CD4-positive, alpha-beta T cell treated with Interleukin-21 for 1 hour (primary cell): ENCODE measurements at places on chromosomes 11 and 22.

DNA sequence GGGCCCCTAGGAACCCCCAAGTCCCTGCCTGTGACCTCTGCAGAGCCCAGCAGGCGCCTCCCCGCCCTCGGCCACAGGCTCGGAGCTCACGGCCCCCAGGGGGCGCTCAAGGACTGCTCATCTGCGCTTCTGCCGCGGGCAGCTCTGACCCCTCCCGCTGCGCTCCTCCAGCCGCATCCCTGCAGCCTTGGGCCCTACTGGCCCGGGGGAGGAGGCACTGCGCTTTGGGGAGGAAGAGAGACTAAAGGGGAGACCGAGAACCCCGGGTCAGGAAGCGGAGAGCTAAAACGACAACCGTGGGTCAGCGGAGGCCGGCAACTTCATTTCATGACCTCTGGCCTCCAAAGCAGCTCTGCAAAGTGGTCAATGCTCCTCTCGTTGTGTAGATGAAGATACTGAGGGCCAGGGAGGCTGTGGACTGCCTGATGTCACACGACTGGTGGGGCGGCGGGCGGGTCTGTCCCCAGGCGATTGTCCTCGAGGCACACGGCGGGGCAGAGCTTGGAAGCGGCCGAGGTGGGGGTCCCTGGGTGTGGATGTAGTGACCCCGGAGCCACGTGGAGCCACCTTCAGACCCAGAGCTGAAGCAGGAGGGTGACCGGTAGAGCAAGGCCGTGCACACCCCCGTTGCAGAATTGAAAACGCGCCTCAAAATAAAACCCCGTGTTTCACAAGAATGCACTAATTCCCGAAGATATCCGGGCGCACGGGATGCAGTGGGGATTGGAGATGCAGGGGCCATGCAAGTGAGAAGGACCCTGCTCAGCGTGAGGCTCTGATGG lies 2.7 kb upstream of the KRTAP5-6 start:
- peak; percentile 78 for DNase-seq

DNA sequence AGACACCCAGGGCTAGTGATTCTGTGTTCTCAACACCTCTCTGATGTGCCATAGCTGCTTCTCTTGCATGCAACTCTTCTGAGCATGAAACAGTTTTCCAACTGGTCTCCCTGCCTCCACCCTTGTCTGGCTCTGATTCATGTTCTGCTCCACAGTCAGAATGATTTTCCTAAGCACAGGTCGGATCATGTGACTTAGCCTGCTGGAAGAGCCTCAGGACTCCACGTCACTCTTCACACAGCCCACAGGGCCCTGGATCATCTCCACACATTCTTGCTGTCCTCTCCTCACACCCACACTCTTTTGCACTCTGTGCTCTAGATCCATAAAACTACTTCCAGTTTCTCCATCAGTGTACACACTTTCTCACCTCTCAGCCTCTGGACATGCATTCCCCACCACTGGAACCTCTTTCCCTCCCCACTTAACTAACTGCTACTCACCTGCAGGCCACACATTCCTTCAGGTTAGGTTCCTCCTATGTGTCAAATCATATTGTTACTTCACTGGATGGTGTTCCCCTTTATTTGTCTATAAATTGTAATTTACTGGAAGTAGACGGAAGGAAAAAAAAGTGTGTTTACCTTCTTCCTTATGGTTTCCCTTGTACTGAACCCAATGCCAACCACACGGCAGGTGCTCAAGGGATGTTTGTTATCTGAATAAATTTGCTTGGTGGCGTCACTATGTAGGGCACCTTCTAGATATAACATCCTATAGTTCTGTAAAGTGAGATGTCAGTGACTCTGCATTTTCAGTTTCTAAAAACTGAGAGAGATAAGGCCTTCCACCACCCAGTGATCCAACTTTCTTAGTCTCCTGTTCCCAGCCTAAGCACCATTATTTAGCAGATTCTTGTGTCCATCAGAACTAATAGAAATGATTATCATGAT lies 133.7 kb downstream of the ETS1 start:
- no peak for DNase-seq

GRCh38 chr22:32511776-32512175 lies 37.2 kb downstream of the FBXO7 start:
- DNase-seq, result no peak

DNA sequence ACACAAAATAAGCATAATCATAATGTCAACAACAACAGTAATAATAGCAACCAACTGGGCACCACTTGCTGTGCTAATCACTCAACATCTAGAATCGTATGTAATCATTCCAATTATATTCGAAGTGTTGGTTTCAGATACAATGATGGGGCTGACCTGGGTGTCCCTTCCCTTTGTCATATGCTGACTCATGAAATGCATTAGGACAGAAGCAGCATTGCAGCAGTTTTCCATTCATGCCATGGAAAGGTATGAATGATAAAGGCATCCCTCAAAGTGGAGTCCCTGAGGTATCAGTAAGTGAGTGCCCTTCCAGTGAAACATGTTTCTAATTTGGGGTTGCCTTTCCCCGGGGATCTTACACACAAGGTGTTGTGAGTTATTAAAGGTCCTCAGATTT lies 46.3 kb upstream of the ANO3 start:
- no peak for DNase-seq

- DNase-seq, result no peak
Measured at GRCh38 chr22:22893891-22894739, 6.5 kb downstream of the IGLL5 start.

GRCh38 chr22:28112190-28112544 lies 193.1 kb upstream of the PITPNB start:
- no peak for DNase-seq

GRCh38 chr11:116736763-116737162 lies 36.0 kb downstream of the BUD13 start:
- no peak for DNase-seq

- DNase-seq, result no peak
Measured at GRCh38 chr11:33907421-33907820, 15.5 kb upstream of the LMO2 start.

- DNase-seq, result no peak
Measured at GRCh38 chr11:80503990-80504389, 1063.2 kb upstream of the TENM4 start.

- DNase-seq, result no peak
Measured at GRCh38 chr22:35966314-35967045, 62.1 kb downstream of the RBFOX2 start.

DNA sequence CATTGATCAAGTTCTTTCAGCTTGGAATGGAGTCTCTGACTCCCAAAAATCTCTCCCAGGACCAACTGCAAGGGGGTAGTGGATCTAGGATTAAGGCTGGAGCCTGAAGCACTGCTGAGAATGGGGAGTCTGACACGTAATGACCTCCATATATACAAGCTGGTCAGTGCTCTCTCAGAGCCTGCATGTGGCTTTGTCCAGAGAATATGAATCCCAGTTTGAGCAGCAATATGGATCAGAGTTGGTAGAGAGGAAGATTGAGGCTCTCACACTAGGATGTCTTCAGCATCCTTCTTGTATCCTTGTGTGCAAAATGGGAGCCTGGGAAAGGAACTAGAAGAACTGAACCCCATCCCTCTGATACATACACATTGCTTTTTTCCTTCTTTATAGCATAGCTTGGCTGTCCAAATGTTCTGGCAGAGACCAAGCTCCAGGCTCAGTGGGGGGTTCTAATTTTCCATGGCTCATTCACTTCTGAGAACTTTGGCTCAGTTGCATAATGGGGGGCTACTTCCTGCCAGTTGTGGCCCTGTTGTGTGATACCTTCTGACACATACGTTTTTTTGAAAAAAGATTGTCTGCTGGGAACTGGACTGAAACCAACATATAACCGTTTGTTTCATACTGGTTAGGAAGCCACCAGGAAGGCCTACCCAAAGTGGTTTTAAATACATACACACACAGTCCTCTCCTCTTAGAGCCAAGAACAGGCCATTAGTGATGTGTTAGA lies 138.2 kb downstream of the ETS1 start:
- no peak for DNase-seq

DNA sequence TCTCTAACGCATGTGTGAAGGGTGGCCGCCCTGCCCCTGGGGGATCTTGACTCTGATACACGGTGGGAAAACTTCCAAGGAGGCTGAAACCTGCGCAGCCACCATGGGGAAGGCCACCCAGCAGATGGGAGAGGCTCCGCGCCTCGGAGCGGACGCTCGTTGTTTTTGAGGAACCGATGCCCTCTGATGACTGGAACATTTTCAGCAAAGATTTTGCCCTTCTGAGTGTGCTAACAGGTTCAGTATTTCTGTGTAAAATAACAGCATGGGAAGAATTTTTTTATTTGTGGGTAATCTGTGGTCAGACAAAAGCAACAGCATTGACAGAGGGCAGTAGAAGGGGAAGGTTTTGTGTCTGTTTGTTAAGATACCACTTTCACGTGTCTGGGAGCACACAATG lies 16.7 kb downstream of the MB start:
- DNase-seq, result no peak

- DNase-seq, result no peak
Measured at GRCh38 chr11:102172127-102172848, 62.0 kb downstream of the YAP1 start.

GRCh38 chr11:8714622-8715225 lies 32.1 kb downstream of the RPL27A start:
- no peak for DNase-seq

- DNase-seq, result no peak
Measured at GRCh38 chr22:45529105-45529504, 26.4 kb downstream of the FBLN1 start.

DNA sequence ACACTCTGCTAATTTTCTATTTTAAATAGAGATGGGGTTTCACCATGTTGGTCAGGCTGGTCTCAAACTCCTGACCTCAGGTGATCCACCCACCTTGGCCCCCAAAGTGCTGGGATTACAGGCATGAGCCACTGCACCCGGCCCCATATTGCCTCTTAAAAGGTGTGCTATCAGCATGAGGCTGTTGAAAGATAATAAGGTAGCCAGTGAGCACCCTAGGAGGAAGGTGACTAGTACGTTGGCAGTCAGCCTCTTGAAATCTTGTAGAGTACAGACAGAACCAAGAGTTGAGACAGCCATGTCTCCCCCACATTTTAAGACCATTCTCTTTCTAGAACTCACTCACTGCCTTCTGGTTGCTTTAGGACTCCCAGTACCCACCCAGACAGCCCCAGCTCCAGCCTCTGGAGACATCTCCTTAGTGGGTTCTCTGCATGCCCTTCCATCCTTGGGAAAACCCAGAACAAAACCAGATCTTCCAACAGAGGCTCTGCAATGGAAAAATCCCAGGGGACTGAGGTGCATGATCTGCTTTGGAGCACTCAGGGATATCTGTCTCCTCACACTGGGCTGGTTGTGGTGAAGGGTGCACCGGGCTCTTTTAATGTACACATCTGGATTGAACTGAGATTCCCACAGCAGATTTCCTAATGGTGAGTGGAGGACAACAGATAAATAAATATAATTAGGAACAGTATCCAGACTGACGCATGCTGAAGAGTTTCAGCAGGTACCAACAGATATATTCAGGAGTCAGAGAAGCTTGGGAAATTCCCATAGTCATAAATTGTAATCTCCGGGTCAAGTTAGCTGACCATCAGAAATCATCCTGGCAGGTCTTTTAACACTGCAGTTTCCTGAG lies 49.4 kb downstream of the LRRC74B start:
- no peak for DNase-seq

DNA sequence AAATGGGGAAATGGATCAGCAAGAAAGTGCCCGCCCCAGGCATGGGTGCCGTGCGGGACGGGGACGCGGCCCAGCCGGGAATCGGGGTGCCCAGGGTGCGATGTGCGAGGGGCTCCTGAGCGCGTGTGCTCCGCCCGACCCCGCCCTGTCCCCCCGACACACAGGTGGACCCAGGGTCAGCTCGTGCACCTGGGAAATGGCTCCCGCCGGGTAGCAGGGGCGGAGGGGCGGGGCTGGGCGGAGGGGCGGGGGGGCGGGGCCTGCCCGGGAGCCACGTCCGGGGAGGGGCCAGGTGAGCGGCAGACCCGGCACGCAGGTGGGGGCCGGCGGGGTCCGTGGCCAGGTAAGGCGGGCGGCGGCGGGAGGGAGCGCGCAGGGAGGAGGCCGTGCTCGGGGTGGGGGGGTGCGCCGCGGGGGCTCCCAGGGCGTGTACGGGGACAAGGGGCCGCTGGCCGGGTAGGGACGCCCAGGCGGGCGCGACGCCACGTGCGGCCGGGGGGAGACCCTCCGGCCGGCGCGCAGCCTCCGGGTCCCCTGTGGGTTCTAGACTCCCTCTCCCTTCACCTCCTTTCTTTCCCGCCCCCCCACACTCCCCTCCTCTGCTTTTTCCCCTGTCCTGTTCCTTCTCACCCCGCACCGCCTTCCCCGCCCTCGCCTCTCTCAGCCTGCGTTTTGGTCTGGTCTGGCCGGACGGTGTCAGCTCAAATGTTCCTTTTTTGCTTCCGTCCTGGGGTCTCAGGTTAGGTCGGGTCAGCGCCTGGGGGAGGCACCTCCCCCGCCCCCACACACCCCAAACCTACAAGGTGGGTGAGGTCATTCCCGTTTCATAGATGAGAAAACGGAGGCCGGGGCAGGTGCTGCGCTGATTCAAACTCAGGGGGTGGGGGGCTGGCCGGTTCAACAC lies at the start of gene ARHGAP8:
Gene ARHGAP8 (plus strand): TSS at position 291 of the 904 bp plus-strand sequence. CDS start 33,953 bp downstream, outside the sequence.
- DNase-seq, result peak; percentile 25
